Activated CD4-positive, alpha-beta memory T cell treated with anti-CD3 and anti-CD28 coated beads for 36 hours (primary cell): ENCODE measurements at places on chromosomes 16 and 17. TPM values are rescaled to one million over a fixed set of nuclear protein-coding genes. Genes with fewer than 3 reads are reported as not detected.

The PRSS27 gene
- 2.4 TPM for total RNA-seq

The MFAP4 gene
- not detected for total RNA-seq

The ZG16 gene
- not detected for total RNA-seq

The MYCBPAP gene
- total RNA-seq = 8.5 TPM

The ANKRD40 gene
- 27.4 TPM for total RNA-seq
